ENCODE measurements at places on chromosomes 13 and 19.

DNA sequence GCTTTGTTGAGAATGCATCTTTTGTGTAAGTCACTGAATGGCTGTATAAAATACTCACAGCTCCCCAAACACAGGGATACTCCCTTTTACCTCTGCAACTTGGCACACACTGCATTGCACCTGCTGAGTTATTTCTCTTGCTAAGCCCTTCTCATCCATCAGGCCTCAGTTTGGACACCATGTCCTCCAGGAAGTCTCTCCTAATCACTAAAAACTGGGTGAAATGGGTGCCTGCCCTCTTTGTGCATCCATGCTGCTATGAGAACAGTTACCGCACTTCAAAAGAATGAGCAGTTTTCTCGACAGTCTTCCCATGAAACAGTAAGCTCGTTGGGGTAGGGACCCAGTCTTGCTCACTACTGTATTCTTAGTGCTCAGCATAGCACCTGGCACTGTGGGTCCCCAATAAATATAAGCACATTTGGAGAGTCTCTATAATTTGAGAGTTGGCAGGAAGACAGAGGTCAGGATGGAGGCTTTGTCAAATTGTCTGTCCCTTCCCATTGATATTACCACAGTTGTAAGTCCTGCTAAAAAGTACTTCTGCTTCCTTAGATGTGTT lies 4.6 kb upstream of the SLC25A30 start:
- DNase-seq = no peak

- no peak for DNase-seq
Measured at GRCh38 chr13:30125422-30126073, 181.8 kb downstream of the KATNAL1 start.

- no peak for DNase-seq
Measured at GRCh38 chr13:83211301-83211700, 671.0 kb downstream of the SLITRK1 start.

GRCh38 chr19:56839652-56840450 lies 675 bp downstream of the PEG3 start:
- peak; percentile 89 for DNase-seq

GRCh38 chr19:45276284-45276687 lies 25.2 kb downstream of the MARK4 start:
- DNase-seq = no peak

GRCh38 chr19:39296906-39297305 lies 699 bp downstream of the IFNL1 start:
- no peak for DNase-seq

- DNase-seq = no peak
Measured at GRCh38 chr19:31985001-31985605, 360.3 kb upstream of the ZNF507 start.

DNA sequence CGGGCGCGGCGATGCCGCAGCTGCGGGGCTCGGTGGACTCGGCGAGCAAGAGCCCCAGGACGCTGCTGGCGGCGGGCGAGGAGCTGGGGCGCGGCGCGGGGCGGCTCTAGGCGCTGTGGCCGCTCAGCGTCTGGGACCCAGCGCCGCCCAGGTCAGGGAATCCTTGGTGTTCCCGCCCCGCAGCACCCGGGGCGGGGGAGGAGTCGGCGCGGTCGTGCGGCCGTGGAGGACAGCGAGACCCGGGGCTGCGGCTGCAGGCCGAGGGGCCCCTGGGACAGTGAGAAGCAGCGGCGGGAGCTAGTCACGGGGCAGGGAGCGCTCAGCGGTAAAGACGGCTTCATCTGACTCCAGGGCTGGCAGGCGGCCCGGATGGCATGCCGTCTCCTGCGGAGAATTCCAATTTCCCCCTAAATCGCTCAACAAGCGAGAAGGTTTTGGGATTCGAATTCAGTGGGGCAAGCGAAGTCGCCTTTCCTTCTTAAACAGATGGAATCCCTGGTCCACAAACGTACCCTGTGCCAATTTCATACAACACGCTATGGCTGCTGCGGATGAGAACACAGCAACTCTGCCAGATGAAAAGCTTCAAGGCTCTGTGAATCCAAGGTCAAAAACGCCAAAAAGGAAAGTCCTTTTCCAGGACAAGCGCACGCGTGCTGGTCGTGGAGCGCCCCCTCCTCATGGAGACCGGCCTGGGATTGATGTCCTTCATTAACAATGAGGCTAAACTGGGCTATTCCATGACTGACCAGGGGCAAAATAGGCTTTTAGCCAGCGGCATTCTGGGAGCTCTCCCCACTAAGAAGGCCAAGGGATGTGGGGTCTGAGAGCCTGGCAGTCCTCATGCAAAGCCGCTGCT lies 4.2 kb upstream of the ZSCAN4 start:
- peak; percentile 50 for DNase-seq

- DNase-seq = peak; percentile 70
Measured at GRCh38 chr13:90867336-90867683, 480.2 kb upstream of the MIR17HG start.

DNA sequence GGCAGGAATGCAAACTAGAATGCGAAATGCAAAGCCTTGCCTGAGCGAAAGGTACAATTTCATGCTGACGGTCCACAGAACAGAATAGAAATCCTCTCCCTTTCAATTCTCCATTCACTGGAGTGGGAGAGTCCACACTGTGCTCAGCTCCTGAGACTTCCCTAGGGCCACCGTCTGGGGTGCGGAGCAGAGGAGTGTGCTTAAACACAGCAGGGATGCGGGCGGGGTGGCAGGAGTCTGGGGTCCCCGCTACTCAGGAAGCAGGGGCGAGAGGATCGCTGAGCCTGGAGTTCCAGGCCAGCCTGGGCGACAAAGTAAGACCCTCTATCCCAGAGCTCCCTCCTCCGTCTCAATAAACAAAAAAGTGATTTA lies 552 bp upstream of the ZNF816 start:
- no peak for DNase-seq

GRCh38 chr13:110856942-110857835 lies 57.7 kb downstream of the ANKRD10 start:
- DNase-seq = no peak

- DNase-seq = no peak
Measured at GRCh38 chr19:54077334-54077733, 3.8 kb downstream of the TARM1 start.

DNA sequence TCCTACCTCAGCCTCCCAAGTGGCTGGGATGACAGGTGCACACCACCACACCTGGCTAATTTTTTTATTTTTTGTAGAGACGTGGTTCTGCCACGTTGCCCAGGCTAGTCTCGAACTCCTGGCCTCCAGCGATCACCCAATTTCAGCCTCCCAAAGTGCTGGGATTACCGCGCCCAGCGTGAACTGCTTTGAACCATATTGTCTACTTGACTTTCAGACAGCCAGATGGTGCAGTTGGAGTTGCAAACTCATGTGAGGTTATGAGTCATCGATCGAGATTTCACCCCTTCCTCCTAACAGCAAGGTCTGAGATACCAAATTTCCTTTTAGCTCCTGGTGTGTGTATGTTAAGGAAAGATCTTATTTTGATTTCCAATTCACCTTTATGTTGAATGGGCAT lies 2.7 kb downstream of the SLC27A1 start:
- no peak for DNase-seq

- DNase-seq = no peak
Measured at GRCh38 chr13:19305434-19305833, 123.8 kb upstream of the TUBA3C start.
